ENCODE measurements at places on chromosomes 7 and 10. TPM values are rescaled to one million over a fixed set of nuclear protein-coding genes. Genes with fewer than 3 reads are reported as not detected.

GRCh38 chr7:44261240-44261639 is 60.5 kb downstream of the YKT6 start:
- no peak for DNase-seq

The LAMB1 gene
- 225 TPM for total RNA-seq

- DNase-seq = peak; percentile 96
These were observed 89.2 kb upstream of the MKLN1 start for GRCh38 chr7:131238347-131238931.

The TPK1 gene
- 0.27 TPM for total RNA-seq

GRCh38 chr10:21528236-21529031 is 3.0 kb upstream of the SKIDA1 start:
- DNase-seq = no peak

DNA sequence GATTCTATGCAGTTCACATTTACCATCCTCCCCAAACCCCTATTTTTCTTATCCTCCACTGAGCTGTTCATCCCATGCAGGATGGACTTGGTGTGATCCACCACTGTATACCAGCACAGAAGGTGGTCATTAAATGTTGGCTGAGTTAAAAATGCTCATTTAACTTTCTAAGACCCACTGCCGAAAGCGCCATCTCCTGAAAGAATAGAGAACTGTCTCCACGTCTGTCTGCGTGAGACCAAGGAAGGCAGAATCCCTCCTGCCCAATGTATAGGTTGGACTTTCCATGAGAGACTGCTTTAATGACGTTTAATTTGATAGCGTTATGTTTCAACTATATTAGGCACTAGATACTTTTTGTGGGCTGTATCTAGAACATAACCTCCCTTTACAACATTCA is 124.3 kb downstream of the GPAM start:
- no peak for DNase-seq

The SLC39A12 gene
- not detected for total RNA-seq

DNA sequence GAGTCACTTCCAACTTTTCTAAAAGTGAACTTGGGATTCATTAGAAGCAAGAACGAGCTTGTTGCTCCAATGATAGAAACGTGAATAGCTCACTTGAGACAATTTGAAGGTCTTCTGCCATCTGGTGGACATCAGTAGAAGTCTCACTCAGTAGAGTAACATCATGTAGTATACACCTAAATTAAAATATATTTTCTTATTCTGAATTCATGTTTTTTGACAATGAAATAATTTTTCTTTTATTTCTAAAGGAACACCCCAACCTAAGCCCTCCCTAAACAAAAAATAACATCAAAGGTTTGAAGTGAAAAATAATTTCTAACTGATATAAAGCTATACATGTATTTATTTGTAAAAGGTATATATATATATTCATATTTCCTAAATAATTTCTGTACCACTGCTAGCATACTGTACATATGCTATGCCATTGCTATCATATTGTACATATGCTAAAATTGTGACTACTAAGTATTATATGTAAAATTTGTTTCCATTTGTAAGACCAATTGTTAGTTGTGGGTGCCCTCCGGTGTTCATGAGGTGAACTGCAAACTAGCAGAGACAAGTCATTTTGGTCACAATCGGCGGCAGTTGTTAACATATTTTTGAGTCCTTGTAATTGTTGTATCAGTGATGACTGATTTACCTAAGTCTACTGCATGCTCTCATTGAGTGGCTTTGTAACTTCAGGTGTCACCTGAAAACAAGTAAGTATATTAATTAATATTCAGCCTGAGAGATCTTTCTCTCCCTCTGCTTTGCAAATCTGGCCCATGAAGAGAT is 121.9 kb downstream of the PTPRZ1 start:
- peak; percentile 73 for DNase-seq

- no peak for DNase-seq
These were observed 151.1 kb downstream of the TMEM26 start for GRCh38 chr10:61302124-61302523.

GRCh38 chr7:100859856-100860255 is 7.3 kb upstream of the TRIP6 start:
- DNase-seq = no peak

The STEAP4 gene
- 0.02 TPM for total RNA-seq

The ATAD1 gene
- total RNA-seq = 21.4 TPM

The ANK3 gene
- 4.1 TPM for total RNA-seq

The FANK1 gene
- 4.5 TPM for total RNA-seq

GRCh38 chr10:72875250-72876055 is 18.1 kb upstream of the OIT3 start:
- DNase-seq = peak; percentile 43

DNA sequence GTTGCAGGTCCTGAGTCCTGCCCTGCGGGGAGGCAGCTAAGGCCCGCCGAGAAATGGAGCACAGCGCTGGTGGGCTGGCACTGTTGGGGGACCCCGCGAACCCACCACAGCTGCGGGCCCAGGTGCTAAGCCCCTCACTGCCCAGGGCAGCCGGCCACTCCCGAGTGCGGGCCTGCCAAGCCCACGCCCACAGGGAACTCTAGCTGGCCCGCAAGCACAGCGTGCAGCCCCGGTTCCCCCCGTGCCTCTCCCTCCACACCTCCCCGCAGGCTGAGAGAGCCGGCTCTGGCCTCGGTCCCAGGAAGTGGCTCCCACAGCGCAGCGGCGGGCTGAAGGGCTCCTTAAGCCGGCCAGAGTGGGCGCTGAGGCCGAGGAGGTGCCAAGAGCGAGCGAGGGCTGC is 3.5 kb upstream of the NSMCE4A start:
- DNase-seq = no peak

DNA sequence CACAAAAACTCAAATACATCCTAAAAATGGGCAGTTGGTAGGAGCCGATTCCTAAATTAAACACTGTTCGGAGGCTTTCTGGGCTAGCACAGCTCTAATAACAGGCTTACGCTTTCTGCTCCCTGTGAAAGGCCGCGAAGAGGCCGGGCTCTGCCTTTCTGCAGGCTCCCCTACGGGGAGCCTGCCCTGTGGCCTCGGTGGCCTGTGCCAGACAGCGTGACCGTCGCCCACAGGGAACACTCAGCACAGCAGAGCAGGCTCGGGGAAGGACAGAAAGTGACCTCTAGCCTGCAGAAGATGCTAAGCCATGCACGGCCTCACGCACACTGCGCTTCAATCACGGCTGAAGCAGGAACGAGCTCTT is 64.2 kb downstream of the DIP2C start:
- DNase-seq = no peak

- peak; percentile 100 for DNase-seq
These were observed 76.8 kb downstream of the TPST1 start for GRCh38 chr7:66281678-66282590.

GRCh38 chr10:42754155-42755027 is 28.2 kb upstream of the BMS1 start:
- no peak for DNase-seq

- DNase-seq = peak; percentile 96
These were observed 20.9 kb downstream of the TEX36 start for GRCh38 chr10:125661941-125662515.

- no peak for DNase-seq
These were observed 36.8 kb downstream of the MARCHF5 start for GRCh38 chr10:92327445-92328433.

The NEUROG3 gene
- not detected for total RNA-seq

DNA sequence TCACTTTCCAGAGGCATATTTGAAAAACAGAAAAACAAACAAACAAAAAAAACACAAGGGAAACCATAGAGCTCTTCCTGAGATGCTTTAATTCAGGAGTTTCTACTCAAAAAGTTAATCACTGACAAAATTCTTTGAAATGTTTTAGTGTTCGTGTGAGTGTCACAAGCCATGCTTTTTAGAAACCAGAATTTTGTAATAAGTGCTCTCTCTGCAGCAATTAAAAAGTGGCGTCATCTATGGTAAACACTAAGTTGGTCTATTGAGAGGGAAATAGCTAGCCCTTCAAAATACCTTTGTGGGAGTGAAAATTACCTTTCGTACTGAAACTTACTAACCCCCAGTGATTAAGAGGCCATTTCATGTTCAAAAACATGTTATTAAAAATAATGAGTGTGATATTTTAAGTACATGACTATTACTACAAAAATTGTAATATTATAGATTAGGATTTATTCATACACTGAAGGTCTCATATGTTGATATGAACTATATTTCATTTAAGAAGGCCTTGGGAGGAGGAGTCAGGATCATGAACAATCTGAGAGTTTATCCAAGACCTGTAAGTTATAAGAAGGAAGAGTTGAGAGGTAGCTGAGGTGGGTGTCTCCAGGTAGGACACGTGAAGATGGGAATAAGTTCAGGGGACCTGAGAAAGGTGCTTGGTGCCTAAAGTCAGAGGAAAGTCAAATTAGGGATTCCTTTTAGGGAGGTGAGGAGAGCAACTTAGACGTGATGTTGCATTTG is 94.6 kb downstream of the PPP1R9A start:
- DNase-seq = no peak

DNA sequence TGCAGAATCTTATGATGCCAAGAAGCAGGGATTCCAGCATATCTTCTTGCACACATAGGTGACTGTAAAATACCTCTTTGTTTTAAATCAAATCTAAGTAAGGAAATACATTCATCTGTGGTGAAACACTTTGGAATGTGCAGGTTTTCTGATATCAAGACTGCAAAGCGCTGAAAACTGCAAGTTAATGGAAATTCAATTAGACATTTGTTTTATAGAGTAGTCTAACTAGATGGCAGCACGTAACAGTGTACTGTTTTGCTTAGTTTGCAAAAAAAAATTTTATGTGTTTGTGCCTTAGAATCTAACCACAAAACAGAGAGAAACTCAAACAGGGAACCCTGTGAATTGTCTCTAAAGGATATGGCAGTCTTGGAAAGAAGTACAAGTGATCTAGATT is 259.2 kb downstream of the HDAC9 start:
- peak; percentile 67 for DNase-seq

DNA sequence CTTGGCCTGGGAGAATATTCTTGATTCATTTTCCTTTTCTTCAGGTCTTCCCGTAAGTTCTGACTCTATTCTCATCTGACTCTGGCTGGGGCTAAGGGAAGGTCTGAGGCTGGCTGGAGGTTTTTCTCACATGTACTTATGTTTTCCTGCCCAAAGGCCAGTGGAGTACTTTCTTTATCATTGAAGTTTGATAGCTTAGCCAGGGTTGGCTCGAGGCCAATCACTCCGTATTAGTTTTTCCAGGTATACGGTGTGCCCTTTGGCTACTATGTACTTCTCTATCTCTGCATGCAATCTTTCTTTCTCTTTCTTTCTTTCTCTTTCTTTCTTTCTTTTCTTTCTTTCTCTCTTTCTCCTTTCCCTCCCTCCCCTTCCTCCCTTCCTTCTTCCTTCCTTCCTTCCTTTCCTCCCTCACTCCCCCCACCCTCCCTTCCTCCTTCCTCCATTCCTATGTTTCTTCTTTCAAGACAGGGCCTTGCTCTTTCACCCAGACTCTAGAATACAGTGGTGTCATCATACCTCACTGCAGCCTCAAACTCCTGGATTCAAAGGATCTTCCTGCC is 26.8 kb upstream of the VKORC1L1 start:
- no peak for DNase-seq

DNA sequence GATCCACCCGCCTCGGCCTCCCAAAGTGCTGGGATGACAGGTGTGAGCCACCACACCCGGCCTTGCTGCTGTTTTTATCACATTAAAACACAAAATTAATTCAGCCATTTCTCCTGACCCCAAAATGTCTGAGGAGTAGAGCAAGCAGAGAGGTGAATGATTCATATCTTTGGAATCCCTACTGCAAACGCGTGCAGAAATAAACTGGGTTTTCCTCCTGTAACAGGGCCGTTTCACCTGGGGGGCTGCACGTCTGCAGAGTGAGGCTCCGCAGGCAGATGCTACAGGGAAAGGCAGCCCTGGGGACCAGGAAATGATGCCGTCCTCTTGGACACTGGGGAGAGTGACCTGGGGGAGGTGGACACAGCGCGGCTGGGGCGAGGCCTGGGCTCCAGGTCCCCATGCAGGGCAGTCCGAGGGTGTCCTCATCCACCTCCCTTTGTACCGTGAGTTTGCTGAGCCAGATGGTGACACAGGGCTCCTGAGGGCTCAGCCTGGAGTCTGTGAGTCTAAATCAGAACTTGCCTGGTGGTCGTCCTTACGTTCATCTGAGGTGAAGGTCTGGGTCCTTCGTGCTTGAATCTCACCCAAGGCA is 41.9 kb downstream of the PDGFA start:
- DNase-seq = peak; percentile 47

DNA sequence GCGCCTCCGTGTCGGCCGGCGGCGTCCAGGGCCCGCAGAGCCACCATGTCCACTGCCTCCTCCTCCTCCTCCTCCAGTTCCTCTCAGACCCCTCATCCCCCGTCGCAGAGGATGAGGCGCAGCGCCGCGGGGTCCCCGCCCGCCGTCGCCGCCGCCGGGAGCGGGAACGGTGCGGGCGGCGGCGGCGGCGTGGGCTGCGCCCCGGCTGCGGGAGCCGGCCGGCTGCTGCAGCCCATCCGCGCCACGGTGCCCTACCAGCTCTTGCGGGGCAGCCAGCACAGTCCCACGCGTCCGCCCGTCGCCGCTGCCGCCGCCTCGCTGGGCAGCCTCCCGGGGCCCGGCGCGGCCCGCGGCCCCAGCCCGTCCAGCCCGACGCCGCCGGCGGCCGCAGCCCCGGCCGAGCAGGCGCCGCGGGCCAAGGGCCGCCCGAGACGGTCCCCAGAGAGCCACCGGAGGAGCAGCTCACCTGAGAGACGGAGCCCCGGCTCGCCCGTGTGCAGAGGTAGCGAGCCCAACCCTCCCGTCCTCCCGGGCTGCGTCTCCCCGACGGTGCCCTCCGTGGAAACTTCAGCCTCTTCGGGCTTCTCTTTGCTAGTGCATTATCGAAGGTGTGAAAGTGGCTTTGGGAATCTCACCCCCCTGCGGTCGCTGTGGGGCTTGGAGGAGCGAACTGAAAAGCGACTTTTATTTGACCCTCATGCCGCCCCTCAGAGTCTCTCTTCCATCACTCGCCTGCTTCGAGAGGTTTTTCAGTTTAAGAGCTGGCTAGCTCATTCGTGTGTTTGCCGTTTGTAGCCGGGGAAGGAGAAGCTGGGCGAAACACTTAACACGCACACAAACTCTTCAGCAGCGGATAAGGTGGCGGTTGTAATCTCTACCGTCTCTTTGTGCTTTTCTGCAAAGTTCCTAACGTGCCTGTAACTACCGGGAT is 975 bp downstream of the GLCCI1 start:
- peak; percentile 65 for DNase-seq

GRCh38 chr7:2213551-2214215 is 19.1 kb downstream of the MAD1L1 start:
- DNase-seq = no peak

DNA sequence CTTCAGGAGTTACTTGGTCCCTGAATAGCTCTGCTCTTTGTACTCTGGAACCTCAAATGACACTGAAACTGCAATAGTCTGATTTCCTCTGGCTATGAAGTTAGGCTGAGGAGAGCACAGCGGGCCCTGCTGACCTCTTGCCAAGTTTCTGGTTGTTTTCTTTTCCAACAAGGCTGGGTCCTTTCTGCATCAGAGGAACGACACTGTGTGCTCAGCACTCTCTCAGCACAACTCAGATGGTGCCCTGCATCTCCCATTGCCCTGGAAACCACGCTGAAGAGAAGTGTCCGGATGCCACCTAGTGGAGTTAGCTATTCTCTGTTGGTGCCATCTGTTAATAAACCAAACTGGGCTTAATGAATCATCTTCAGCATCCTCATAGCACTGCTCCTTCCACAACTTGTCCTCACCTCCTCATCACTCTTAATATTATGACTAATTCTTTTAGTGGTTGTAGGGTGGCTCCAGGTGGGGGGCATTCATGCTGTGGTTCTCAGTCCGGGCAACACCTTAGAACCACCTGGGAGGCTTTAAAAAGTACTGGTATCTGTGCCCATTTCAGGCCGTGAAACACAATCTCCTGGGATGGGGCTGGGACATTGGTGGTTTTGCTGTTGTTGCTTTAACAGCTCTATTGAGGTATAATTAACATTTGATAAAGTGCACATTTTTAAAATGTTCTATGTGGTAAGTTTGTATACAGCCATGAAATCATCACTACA is 8.2 kb upstream of the EFCAB10 start:
- DNase-seq = peak; percentile 84

- no peak for DNase-seq
These were observed 178.9 kb downstream of the CCDC71L start for GRCh38 chr7:106482091-106482490.
